Endothelial cell of umbilical vein (primary cell): ENCODE measurements at places on chromosomes 6 and 20.

DNA sequence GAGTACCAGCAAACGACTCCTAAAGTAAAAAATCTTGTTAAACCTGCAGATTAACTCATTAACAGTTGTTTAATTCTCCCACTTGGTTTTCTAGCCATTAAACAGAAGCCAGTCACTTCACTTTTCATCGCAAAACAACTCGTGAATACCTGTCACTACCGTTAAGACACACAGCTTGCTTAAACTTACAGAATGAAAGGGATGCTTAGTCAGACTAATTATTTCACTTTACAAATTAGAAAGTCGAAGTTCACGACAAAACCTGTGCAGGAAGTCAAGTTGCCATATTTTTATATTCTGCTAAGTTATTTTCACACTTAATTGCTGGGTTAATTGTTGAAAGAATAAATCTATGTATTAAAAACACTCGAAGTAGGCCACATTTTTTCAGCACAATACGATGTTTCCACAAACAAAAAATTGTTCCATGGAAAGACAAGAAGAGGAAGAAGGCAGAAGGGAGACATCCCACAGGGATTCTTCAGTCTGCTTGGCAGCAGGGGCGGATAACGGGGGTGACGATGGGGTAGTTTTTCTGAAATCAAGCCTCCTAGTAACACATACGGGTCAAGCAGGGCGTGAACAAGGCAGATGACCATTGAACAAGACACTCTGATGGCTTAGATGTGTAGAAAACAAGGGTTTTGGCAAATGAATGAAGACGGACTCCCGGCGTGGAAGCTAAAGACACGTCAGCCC is 933 bp downstream of the SSR1 start:
- peak; percentile 65 for DNase-seq

- DNase-seq: no peak
Observed at GRCh38 chr6:168524571-168525001, 83.6 kb downstream of the SMOC2 start.

DNA sequence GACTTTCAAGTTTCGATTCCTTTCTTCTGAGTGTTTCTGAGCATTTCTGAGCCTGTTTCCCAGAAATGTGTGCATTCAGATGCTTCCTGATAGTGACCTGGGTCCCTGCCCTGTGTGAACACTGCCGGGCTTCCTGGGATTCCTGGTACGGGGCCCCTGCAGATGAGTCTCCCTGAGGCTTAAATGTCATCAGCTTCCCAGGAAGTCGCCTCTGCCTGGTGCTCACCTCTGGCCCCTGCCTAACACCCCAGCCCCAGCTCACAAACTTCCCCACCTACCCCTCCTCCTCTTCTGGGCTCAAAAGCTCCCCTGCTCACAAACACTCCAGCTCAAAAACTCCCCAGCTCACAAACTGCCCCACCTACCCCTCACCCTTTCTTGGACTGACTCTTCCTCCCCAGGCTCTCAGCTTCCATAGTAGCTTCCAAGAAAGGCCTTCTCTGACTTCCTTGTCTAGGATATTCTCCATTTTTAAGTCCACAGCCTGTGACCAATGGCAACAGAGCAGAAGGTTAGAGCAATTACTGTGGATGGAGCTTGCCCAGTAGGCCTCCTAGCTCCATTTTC is 42.0 kb downstream of the TGM2 start:
- DNase-seq: peak; percentile 57

GRCh38 chr6:163698086-163698485 is 283.6 kb downstream of the QKI start:
- DNase-seq: no peak

DNA sequence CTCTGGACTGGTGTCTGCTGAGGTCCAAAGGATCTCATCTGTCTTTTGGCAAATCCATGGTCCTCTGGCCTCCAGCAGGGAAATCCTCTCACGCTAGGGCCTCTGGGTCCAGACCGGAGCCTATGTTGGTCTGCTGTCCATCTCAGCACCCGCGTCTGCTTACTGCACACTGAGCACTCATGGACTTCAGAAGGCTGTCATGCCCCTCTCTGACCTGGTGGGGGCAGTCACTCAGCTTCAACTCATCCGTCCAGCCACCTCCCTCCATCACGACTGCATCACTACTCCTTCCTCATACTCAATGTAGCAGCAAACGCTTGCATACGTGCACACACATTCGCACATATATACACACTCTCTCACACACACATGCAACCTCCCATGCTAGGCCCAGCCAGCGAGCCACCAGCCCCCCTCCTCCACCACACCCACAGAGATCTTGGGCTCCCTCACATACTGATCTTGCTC is 33.3 kb downstream of the GABRR2 start:
- peak; percentile 47 for DNase-seq
